ENCODE measurements at places on chromosomes 1 and 21. TPM values are rescaled to one million over a fixed set of nuclear protein-coding genes. Genes with fewer than 3 reads are reported as not detected.

GRCh38 chr1:66312271-66312990 lies 221.5 kb upstream of the SGIP1 start:
- DNase-seq, result no peak

GRCh38 chr1:55894521-55894920 lies 679.4 kb upstream of the USP24 start:
- no peak for DNase-seq

The NIPAL3 gene
- polyA plus RNA-seq, result 4.6 TPM

DNA sequence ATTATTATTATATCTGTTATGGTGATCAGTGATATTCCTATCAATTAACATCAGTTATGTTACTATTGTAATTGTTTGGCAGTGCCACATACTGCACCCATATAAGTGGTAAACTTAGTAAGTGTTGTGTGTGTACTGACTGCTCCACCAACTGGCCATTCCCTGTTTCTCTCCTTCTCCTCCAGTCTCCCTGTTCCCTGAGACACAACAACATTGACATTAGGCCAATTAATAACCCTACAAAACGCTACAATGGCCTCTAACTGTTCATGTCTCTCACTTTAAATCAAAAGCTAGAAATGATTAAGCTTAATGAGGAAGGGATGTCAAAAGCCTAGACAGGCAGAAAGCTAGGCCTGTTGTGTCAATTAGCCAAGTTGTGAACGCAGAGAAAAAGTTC lies 6.6 kb upstream of the THRAP3 start:
- no peak for DNase-seq

- no peak for DNase-seq
These were observed 6.1 kb downstream of the LDLRAP1 start for GRCh38 chr1:25549273-25550154.

DNA sequence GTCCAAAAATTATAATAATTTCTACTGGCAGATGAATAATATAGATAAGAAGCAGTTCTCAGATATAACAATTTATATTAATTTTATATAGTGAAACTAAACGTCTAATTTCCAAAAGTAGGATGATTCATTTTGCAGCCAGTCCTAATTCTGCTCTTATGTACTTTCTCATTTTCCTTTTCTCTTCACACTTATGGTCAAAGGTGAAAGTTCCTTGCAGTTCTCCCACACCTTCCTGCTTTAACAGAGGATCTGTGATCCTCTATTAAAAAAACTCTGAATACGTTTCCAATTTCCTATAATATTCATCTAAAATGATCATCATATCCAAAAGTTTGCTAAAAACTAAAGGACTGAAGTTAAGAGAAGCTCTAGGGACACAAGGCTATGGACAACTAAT lies 78.5 kb downstream of the KIFAP3 start:
- DNase-seq, result no peak

DNA sequence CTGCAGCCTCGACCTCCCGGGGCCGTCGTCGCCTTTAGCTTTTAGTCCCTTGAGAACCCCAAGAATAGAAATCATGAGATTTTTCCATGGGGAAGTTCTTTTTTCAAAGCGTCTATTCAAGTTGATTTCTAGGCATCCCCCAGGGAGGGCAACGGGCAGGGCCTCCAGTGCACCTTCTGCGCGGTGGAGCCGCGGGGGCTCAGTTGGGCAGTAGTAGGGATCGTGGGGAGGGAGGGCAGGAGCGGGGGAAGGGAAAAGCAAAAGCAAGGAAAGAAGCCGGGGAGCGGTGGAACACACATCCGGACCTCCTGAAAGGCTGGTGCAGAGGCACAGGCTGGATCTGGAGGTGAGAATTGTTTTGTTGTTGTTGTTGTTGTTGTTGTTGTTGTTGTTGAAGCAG lies 103.4 kb downstream of the PPIAL4G start:
- DNase-seq, result no peak

DNA sequence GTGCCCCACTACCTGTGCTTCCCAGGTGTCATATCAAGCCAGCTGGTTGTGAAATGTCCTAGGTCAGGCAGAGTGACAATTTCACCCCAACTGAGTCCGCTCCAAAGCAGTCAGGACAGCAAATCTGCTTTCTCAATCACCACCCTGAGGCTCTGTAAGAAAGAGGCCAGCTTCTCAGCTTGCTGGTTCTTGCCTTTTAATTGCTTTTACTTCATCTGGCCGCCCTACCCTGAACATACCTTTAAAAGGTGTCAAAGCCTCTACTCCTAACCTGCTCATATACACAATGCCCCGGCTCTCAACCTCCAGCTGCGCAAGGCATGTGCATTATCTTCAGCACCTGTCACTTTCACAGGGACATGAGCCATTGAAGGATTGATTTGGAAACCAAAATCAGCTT lies 581.6 kb downstream of the NPHP4 start:
- DNase-seq, result no peak

The FMO2 gene
- 0.70 TPM for polyA plus RNA-seq

The RNF223 gene
- polyA plus RNA-seq, result not detected

- DNase-seq, result no peak
These were observed 330.0 kb upstream of the BRINP3 start for GRCh38 chr1:190807629-190808028.

Measured in muscle of back (tissue), 13 donors.